ENCODE measurements at places on chromosomes 11 and 22. TPM values are rescaled to one million over a fixed set of nuclear protein-coding genes. Genes with fewer than 3 reads are reported as not detected.

LYVE1 gene
- total RNA-seq = not detected

PRG2 gene
- total RNA-seq = 0.53 TPM

LARGE1 gene
- total RNA-seq = 21.9 TPM

CALCA gene
- total RNA-seq = 3.4 TPM

SYT8 gene
- 0.66 TPM for total RNA-seq
